Parietal lobe (tissue), 2 donors: ENCODE measurements at places on chromosomes 6 and 20. TPM values are rescaled to one million over a fixed set of nuclear protein-coding genes. Genes with fewer than 3 reads are reported as not detected.

Gene SOX4
- total RNA-seq = 272 TPM

Gene CEBPB
- 0.94 TPM for total RNA-seq

Gene TTK
- total RNA-seq = 6.9 TPM

Gene GMPR
- total RNA-seq = 0.63 TPM

Gene LY86
- 1.3 TPM for total RNA-seq

Gene OTOR
- total RNA-seq = 1.9 TPM

Gene RIPPLY2
- total RNA-seq = 11.3 TPM

Gene CST1
- total RNA-seq = not detected

Gene SEL1L2
- 2.2 TPM for total RNA-seq

Gene FAM217B
- 29.7 TPM for total RNA-seq

Gene ECT2L
- total RNA-seq = 0.31 TPM

Gene ADGB
- total RNA-seq = 0.31 TPM

Gene FAXC
- 54.1 TPM for total RNA-seq

Gene TBX18
- 2.2 TPM for total RNA-seq

Gene SOBP
- 109 TPM for total RNA-seq

Gene VSTM2L
- 50.7 TPM for total RNA-seq

Gene GPR6
- total RNA-seq = 1.3 TPM

Gene WFDC10B
- total RNA-seq = not detected

Gene PRND
- 1.9 TPM for total RNA-seq

Gene CAP2
- total RNA-seq = 43.2 TPM

Gene MARCKS
- total RNA-seq = 298 TPM

Gene GRIK2
- 245 TPM for total RNA-seq

Gene HSPA12B
- total RNA-seq = 3.4 TPM

Gene PAK5
- 67.0 TPM for total RNA-seq

Gene TMX4
- 30.4 TPM for total RNA-seq

Gene ENPP3
- 0.63 TPM for total RNA-seq

Gene SNX21
- 21.3 TPM for total RNA-seq

Gene TCP11
- 0.63 TPM for total RNA-seq

Gene ARFGAP1
- 58.2 TPM for total RNA-seq

Gene CST5
- not detected for total RNA-seq

Gene KCNK16
- not detected for total RNA-seq

Gene IP6K3
- total RNA-seq = not detected

Gene PBOV1
- not detected for total RNA-seq

Gene AVP
- not detected for total RNA-seq

Gene RAB44
- total RNA-seq = not detected

Gene SMLR1
- total RNA-seq = not detected

Gene CRISP2
- total RNA-seq = 0.31 TPM

Gene FAM110A
- total RNA-seq = 9.1 TPM

Gene LPA
- 2.5 TPM for total RNA-seq

Gene MTFR2
- 0.94 TPM for total RNA-seq

Gene CYB5R4
- total RNA-seq = 12.5 TPM

Gene NKAPL
- 5.0 TPM for total RNA-seq

Gene KCNK5
- total RNA-seq = not detected

Gene TOX2
- 0.63 TPM for total RNA-seq

Gene SLC44A4
- not detected for total RNA-seq

Gene BTNL2
- not detected for total RNA-seq
